GM12864 (cell line): ENCODE measurements at places on chromosomes 6 and 20.

- no peak for DNase-seq
Measured at GRCh38 chr6:54014440-54014839, 96.8 kb upstream of the MLIP start.

GRCh38 chr6:408148-408547 is 16.6 kb downstream of the IRF4 start:
- no peak for DNase-seq

DNA sequence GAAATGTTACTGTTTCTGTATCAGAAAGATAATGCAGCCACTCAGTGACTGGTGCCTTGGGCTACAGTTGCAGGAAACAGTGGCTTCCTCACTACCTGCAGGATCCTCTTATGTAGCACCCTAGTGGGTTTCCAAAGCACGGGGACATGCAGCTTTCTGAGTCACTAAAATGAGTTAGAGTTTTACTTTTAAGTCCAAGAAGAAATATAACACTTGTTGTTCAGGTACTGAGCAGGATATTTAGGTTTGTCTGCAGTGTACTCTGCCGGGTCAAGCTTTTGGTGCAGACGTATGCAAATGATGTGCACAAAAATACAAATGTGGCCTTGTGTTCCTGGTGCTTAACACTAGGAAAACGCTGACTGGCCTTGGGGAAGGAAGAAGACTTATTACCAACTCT is 22.0 kb downstream of the ACSS1 start:
- no peak for DNase-seq

DNA sequence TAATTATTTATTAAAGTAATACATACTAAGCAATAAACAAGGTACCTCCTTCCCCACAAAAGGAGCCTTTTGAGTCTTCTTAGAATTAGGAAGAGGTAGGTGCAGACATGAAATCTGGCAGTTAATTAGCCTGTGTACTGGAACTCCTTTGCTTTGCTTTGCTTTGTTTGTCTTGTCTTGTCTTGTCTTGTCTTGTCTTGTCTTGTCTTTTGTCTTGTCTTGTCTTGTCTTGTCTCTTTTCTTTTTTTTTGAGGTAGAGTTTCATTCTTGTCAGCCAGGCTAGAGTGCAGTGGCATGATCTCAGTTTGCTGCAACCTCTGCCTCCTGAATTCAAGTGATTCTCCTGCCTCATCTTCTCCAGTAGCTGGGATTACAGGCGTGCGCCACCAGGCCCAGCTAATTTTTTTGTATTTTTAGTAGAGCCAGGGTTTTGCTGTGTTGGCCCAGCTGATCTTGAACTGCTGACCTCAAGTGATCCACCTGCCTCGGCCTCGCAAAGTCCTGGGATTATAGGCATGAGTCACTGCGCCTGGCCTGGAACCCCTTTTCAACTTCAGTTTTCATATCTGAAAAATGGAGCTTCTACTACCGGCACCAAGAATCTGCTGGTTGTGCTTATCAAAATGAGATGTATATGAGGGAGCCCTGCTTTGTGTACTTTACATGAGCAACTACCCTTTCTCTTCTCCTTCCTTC is 301.2 kb downstream of the CDKAL1 start:
- DNase-seq: no peak

- DNase-seq: no peak
Measured at GRCh38 chr20:2314759-2315439, 19.1 kb downstream of the TGM3 start.

DNA sequence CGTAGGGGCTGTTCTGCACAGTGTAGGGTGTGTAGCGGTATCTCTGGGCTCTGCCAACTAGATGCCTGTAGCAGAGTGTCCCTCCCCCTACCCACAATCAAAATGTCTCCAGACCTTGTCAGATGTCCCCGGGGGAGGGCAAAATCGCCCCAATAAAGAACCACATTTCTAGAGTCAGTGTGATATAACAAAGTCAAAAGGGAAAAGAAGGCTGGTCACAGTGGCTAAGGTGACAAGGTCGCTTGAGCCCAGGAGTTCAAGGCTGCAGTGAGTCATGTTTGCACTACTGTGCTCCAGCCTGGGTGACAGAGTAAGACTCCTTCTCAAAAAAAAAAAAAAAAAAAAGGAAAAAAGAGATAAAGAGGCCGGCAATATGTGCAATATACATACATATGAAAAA is 11.7 kb upstream of the CEP43 start:
- no peak for DNase-seq

DNA sequence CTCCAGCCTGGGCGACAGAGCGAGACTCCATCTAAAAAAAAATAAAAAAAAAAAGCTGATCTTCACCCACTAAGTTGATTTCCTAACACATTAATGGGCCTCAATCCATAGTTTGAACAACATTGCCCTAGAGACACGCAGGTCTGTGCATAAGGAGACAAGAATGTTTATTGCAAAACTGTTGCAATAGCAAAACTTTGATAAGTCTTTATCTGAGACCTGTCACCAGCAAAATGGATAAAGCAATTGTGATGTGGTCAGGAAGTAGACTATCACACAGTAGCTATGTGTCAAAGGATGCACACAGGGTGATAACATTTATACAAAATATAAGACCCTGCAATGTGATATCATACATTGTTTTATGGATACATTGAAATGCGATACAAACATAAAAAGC is 4.2 kb upstream of the ITPR3 start:
- DNase-seq: no peak

DNA sequence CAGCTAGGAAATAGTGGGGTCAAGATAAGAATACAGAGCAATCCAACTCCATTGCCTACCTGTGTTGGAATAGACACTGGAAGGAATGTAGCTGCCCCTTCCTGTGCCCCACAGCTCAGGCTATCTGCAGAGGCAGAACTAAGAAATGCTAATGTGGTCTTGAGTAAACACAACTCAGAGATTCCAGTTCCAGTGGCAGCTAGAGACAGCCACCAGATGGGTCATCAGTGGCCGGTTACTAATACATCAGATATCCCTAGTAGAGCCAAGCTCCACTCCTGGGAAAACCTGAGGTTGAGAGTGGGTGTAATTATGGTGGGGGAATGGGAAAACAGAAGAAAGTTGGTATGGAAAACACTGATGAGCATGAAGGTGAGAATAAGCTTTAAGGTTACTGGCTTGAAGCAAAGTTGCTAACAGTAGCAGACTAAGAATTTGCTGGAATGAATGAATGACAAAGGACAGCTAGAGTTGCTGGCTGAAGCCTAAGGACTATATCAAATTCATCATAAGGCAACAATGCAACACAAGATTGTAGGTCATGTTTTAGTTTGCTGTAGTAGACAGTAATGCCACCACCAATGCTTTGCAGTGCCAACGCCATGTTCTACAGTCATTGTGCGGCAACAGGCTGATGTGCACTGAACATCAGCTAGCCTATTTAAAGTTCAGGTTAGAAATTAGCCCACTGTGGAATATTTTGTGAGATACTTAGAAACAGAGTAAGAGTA is 28.3 kb upstream of the FAM83C start:
- no peak for DNase-seq

- DNase-seq: no peak
Measured at GRCh38 chr20:58478141-58478805, 36.9 kb downstream of the APCDD1L start.

DNA sequence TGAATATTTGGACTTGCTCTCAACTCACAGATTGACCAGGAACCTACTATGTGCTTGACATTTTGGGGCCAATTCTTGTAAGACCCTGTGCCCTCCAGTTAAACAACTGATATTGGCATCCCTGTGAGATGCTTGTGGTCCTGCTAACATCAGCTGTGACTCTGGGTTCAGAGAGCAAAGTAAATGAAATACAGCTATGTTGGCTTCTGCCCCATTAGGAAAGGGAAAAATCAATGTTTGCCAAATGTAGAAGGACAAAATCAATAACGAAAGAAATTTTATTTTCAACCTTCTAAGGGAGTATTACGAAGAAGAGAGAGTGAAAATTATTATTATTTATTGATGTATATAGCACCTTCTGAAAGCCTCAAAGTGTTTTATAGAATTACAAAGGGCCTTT is 266.9 kb upstream of the ARID1B start:
- no peak for DNase-seq
